Central memory CD4-positive, alpha-beta T cell (primary cell): ENCODE measurements at places on chromosomes 12 and 14.

DNA sequence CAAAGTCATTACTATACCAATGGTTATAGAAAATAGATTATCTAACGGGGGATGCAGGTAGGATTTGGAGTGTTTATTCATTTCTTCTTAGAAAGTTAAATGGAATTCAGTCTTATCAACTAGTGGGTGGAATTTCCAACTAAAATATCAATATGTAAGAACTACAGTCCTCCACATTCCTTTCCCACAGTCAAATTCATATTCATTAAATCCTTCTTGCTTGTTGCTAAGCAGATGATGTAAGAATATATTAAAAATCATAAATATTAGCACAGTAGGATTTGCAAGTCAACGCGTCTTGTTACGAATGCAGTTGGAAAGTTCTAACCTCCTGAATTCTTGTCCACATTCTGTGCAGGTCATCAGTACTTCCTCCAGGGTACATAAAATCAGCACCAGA, 259.2 kb downstream of the CPNE8 start:
- no peak for DNase-seq

DNA sequence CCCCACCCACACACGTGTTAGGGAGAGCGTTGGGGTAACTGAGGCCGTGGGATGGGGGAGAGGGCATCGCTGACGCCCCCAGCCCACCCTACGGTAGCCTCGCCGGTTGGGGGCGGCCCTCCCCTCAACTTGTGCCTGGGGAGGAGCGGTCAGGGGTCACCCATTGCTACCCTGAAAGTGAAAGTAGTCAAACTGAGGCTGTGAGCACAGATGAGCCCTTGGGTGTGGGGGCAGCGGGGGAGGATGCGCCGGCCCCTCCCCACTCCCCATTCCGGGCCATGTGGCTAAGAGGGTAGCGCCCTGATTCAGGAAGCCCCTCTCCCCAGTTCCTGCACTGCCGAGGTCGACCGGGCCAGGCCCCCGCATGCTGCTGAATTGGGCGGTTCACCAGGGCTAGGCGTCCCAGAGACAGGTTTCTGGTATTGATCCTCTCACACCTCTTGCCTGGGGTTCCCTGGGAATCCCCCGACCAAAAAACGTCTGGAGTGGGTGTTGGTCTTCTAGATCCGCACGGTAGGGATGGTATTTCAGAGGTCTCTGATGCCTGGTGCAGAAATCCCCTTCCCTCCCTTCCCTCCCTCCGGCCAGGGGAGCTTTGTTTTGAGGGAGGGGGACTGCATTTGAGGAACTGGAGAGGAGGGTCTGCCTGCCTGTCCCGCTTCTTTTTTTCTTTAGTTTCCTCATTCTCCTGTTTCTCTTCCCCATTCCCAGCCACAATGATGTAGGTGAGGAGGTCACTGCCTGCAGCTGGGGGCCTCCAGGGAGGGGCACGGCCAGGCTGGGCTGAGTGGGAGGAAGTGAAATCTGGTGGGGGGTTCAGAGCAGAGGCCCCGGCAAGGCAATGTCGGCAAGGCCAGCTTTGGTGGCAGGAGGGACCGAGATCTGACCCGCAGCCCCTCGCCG, 1.0 kb downstream of the SH2B3 start:
- peak; percentile 49 for DNase-seq

- DNase-seq, result no peak
Observed at GRCh38 chr14:59356767-59357166, 108.4 kb downstream of the GPR135 start.

DNA sequence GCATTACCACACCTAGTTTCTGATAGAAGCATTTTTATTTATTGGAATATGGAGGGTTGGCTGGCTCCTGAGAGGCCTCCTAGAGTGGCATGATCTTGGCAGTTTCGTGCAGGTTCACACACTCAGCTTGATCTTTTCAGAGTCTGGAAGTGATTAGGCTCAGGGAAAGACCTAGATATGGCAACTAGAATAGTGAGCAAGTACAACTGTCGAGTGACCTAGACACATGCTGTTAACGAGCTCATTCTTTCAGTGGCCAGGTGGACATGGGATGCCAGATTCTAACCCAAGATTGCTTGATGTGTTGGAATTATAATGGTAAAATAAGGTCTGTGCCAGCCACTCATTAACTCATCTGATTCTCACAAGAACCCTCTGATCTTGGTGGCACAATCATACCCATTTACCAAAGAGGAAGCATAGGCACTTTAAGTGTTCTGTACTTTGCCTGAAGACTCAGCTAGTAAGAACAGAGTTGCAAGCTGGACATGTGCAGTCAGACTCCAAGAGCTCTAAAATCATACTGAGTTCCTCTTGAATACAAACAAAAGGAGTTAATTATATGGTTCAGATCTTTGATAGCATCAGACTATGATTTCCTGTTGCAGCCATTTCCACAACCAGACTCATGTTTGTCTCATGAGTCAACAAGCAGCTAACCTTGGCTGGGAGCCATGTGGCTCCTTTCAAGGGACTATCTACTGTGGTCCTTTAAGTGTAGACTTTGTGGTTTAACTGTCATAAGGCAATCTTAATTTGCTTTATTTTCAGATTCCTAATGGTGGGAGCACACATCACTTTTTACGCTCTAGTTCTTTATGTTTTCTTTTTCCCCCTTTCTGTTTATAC, 144.2 kb downstream of the PLEKHA5 start:
- peak; percentile 71 for DNase-seq

- no peak for DNase-seq
Observed at GRCh38 chr14:57485635-57486034, 8.0 kb downstream of the CCDC198 start.

DNA sequence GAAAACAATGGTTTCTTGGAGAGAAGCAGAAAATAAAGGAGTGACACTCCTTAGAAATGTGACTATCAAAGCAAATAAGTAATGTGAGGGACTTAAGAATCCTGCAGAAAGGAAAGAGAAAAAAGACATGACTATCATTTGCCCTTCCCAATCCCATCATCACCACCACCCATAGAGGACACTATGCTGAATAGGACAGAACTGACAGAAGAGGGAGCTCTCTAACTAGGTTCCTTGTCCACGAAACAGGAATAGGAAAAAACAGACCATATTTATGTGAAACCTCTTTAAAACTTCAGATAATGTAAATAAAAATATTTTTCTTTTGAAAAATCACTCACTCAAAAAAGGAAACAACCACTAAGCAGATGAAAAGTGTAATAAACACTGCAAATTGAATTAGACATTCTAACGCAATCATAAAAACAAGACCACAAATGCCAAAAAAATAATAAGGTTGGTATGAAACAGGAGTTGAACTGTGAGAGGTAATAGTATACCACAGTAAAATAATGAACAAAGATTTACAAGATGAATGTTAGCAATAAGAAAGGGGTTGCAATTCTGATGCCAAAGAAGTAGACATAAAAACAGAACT, 24.1 kb downstream of the KLRD1 start:
- peak; percentile 9 for DNase-seq
